ENCODE measurements at places on chromosomes 2 and 18.

DNA sequence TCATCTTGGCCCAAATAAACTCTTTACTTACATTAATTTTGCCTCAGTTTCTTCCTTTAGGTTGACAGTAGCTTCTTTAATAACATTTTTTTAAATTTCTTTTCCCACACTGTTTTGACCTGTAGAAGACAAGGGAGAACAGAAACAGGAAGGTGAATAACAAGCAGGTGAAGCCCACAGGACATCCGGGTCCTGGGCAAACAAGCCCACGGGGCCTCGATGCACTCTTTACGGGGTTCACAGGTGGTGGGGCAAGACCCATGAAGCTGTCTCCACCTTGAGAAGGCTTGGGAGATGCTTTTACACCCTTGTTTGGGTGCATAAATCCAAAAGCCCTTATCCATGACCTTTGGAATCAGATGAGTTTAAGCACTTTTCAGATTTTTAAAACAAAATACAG lies 301.0 kb upstream of the MGAT5 start:
- DNase-seq = no peak

- DNase-seq = no peak
Observed at GRCh38 chr2:119278946-119279345, 55.3 kb downstream of the STEAP3 start.

DNA sequence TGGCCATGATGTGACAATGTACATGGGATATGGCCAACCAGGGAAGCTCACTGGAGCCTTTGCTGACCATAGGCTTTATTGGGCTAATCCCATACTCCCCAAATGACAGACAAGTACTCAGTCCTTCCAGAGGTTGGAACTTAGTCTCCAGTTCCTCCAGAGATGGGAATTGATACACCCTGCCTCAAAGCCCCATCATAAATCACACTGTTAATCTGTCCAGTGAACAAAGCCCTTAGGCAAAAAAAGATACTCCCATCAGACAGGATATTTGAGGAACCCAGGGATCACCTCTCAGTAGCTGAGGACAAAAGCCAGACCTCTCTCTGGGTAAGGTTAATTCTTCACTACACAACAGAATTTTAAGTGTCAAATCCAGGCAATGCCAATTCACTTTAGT lies 247.5 kb upstream of the CDH20 start:
- DNase-seq = no peak

DNA sequence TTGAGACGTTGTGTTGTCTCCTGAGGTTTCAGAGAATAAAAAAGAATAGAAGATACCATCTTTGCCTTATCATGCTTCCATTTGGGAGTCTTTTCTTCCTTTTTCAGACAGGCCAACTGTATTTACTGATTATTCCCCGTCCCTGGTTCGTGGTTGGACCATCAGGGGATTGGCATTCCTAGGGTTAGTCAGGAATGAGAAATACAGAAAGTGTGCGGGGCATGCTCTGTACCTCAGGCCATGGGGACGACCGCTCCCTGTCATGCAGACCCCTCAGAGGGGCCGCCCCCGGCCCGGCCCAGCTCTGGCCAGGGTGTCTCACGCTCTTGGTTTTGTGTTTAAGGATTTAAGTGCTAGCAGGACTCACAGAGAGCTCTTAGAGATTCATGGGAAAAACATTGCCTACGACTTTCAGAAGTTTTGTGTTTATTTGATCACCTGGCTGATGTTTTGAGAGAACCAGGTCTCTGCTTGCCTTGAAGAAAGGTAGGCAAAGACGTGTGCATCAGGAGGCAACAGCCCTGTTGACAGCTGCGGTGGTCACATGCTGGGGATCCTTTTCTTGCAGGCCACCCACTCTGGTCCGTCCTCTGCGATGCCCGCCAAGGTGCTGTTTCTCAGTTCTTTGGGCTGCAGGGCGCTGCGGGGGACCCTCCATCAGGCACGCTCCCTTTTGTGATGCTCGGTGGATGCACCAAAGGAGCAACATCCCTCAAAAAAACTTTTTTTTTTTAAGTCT lies 317.8 kb downstream of the AGAP1 start:
- no peak for DNase-seq

DNA sequence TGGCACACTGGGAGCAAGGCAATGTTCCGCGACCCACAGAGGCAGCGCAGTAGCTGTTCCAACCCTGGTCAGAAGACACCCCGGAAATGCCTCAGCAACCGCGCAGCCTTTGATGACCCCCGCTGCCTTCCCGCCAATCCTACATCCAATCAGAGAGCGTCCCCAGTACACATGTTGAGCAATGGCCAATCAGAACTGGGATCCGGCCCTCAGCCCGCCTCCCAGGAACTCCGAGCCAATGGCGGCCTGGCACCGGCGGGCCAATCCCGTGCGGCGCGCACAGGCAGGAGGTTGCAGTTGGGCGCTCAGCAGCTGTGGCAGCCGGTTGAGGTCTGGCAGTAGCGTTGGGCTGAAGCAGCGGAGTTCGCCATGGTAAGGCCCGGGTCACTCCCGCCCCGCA lies at the start of gene TUBA3D:
Gene TUBA3D, plus strand, starts transcription at position 289 of the 400 bp plus-strand sequence. Its CDS starts 81 bp downstream, at position 370.
- DNase-seq = no peak

- no peak for DNase-seq
Observed at GRCh38 chr2:221480163-221480562, 91.9 kb downstream of the EPHA4 start.

- DNase-seq = no peak
Observed at GRCh38 chr2:126776255-126776654, 120.3 kb downstream of the GYPC start.

GRCh38 chr2:173978447-173978846 lies 13.3 kb upstream of the SP3 start:
- DNase-seq = no peak

DNA sequence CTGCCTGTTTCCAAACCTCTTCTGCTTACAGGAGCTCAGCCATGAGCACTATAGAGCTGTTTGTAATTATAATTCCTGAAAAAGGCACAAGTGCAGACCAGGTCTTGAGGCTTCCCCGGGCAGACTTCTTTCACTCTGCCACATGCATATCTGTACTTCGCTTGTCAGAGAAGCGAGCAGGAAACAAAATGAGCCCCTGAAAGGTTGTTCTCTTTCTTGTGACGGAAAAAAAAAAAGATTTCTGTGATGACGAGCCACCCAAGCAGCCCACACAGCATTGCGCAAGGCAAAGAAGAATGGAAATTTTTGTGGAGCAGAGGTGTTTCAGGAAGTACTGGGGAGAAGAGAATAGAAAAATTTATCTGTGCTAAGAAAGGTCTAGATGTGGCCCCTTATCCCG lies 54.0 kb upstream of the LINC00305 start:
- DNase-seq = no peak

DNA sequence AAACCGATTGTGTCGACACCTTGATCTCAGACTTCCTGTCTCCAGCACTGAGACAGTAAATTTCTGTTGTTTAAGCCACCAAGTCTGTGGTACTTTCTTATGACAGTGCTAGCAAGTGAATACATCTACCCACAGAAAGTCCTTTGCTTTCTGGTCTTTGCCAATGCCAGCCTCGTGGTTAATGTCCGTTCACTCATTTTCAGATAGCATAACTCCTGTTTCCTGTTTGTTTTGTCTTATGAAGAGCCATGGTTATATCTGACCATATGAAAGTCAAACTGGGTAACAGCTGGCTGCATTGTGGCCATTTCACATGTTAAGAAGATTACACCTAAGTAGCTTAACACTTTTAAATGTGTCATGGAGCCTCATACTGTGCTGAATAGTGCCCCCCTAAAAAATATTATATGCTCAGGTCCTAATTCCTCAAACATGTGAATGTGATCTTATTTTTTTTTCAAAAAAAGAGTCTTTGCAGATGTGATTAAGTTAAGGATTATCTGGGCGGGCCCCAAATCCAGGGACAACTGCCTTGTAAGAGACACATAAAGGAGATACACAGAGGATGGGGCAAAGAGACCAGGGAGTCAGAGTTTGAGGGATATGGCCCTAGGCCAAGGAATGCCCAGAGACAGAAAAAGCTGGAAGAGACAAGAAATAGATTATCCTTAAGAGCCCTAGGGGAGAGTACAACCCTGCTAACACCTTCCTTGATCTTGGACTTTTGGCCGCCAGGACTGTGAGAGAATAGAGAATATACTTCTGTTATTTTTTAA lies 118.0 kb downstream of the KCNE4 start:
- no peak for DNase-seq

DNA sequence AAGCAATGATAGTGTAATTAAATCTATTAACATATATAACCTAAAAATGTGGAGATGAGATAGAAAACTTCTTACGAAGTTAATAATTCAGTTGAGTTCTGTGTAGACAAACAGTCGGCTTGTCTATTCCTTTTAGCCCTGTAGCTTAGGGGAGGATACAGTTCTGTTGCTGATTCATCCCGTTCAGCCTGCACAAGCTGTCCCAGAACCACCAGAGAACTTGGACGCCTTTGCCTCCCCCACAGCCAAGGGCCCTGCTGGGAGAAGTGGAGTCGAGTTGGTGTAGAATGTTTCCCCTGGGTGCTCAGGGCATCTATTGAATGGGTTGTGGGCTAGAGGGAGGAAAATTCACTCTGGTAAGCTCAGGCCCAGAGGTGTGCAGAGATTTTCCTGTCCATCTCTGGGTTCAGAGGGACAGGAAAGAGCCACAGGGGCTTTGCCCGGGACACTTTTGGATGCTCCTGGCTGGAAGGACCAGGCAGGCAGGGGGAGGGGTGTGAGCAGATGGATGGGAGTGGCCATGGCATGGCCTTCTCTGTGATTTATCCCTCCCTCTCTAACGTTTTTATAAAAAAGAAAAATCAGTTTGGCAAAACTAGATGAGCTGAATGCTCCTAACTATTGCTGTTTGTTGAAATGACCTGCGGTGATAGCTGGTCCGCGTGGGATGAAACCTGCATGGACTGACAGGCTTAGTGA lies 42.8 kb upstream of the GALR1 start:
- DNase-seq = no peak

DNA sequence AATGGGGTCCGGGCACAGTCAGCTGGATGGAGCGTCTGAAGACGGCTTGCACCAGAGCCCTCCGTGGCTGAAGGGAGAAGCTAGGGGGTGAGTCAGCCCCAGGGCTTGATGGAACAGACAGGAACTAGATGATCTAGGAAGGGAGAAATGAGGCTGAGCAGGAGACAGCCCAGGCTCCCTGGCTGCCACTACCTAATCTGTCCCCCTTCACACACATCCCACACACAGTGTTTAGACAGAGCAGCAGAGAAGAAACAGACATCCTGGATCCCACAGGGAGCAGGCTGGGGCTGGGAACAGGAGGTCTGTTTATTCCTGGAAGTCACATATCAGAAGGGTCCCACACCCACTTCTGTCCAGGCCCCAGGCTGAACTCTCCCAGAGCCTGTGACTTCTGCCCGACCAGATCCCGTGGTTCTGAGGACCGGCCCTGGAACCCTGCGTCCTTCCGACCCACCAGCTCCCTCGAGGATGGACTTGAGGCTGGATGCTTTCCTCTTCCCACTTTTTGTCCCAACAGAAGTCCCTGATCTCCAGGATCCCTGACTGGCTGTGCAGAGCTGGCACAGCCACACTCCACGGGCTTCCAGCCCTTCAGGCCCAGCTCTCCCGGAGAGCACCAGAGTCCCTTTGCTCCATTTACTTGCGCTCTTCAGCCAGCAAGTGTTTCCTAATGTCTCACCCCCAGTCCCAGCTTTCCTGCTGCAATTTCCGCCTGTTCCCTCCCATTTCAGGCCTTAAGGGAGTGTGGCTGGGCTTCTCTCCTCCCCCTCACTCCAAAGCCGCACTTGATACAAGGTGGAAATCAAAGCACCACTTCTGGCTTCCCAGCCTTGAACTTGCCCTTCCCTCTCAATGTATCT lies 1.5 kb upstream of the GPBAR1 start:
- DNase-seq = no peak

DNA sequence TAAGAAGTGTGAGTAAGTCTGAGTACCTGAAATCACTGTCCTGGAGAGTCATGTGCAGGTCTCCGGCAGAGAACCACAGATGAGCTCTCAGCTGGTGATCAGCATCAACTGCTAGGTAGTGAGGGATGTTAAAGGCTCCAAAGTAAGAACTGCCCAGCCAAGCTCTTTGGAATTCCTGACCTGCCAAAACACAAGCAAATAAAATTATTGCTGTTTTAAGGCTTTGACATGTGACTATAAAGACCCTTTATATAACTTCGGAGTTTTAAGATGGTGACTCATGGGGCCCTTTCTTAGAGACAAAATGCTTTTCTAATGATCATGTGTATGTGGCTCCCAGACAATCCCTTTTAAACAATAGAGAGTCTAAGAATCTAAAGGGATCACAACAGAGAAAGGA lies 855.7 kb downstream of the TRIB2 start:
- no peak for DNase-seq

DNA sequence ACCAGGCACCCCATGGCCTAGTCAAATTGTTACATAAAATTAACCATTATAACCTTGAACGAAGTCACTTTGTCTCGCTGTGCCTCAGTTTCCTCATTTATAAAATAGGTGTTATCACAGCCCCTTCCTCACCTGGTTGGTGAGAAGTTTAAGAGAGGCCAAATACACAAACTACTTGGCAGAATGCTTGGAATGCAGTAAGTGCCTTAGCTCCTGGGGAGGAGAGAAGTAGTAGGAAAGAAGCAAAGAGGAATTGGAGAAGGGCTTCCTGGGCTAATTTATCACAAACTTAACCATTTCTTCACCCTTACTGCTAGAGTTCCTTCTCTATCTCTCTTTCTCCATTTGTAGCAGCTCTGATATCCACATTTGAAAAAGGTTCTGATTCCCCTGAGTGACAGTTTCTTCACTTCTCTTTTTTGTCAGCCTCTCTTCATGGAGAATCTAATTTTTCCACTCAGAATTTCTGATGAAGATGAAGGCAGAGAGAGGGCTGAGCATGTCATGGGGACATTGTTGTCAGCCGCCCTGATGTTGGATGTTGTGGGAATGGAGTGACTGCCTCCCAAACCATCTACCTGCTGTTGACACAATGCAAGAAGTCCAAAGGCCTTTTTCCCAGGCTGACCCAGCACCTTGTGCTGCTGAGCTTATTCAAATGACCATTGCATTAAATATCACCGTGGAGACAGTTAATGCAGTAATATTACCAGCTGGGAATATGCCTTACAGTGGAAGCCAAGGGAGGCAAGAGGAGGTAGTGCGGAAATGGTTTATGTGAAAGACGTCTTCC lies 60.4 kb downstream of the BOD1L2 start:
- DNase-seq = no peak

DNA sequence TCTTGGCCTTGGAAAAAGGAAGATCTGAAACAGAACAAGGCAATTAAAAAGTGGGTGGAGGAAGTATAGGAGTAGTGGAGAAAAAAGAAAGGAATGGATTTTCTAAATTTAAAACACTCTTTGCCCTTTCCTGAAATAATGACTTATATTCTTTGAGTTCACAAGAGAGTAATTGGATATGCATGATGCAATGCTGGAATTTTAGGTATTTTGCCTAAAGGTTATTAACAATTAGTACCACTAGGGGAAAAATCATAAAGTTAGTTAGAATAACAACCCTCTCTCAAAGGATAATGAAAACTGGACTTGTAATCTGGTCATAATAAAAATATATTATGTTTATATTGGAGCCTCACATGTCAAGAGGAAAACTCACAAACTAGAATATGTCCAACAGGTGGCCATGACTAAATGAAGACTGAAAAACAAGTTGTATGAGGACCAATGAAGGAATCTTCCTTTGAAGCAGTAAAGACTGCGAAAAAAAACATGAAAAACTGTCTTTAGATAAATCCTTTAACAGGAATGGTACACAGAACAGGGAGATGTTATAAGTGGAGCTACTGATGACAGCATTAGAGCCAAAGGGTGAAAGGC lies 281.8 kb downstream of the NCKAP5 start:
- no peak for DNase-seq
